ENCODE measurements at places on chromosomes 13 and 19.
A peak's percentile ranks its signal among the peaks of the same experiment; 100 is the strongest.

GRCh38 chr13:24269821-24270220, 39.6 kb upstream of the C1QTNF9 start:
- no peak for DNase-seq

DNA sequence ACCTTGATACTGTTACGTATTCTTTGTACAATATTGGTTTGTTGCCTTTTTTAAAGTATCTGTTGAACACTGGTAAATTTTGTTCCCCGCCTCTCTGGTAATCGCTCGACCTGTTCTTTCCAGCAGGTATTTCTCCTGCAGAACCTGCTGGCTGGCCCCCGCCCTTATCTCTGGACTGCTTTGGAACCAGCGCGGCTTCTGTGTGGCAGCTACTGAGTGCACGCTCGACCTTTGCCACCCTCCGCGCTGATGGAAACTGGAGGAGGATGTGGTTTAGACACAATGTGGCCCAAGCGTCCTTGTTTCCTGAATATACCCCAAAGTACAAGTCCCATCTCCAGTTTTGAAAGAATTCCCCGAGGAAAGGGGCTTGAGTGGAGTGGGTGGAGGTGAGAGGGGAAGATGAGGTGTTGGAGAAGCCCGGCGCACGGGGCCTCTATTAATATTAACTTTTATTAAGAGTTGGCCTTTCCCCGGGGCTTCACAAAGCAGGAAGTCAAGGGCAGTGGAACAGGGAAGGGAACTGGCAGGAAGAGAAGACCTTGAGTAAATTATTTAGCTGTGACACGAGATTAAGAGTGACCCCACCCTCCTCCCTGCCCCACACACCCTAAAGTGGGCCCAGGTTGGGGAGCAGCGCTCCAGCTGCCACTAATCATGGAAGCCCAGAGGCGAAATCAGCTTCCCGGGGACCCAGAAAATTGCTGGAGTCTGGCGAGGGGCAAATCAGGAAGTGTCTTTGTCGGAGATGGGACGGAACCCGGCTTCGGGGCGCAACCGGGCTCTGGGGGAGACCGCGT, 16.0 kb downstream of the CDX2 start:
- DNase-seq, result no peak

- DNase-seq, result no peak
These were observed 2776.3 kb downstream of the PCDH9 start for GRCh38 chr13:64453831-64454230.

DNA sequence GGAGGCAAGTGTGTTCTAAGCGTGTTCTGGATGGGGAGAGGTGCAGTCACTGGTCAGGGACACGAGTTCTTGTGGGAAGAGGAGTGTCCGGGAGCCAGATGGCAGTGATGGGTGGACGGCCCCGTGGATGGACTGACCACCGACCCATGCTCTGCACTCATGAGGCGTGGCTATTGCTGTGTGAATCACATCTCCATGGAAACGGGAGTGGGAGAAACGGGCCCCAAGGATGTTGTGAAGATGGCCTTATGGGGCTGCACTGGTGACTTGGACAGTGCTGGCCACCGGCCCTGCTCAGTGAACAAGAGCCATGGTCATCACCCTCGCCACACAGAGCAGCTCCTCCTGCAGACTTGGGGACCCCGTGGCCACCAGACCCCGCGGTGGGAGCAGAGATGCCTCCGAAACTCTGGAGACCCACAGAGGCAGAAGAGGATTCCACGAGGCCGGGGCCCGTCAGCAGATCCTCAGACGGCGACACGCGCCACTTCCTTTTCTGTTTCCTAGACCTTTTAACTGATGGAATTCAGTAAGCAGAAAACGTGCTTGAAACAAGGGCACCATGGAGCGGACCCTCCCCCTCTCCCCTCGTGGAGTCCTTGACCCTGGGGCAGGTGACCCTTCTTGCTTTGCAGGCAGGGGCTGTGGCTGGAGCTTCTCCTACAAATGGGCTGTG, 47.5 kb downstream of the GAS6 start:
- no peak for DNase-seq

GRCh38 chr13:102935896-102936321, 90.1 kb downstream of the ERCC5 start:
- no peak for DNase-seq

DNA sequence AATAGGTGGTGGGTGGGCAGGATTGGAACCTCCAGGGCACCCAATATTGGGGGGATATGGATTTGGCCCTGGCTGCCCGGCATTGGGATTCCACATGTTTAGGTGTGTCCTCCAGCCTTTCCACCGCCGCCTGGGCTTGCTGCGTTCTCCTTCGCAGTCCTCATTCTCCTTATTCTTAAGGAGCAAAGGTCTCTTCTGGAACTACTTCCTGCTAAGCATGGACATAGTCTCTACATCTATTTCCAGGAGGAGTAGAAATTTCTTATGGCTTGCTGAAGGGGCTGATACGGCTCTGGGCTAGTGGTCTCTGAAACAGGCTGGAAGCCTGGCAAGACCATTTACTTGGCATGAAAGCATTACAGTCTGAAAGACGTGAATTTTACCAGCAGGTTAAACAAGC, 9.2 kb upstream of the FCGBP start:
- DNase-seq, result no peak

GRCh38 chr19:1445932-1446712, 3.8 kb upstream of the APC2 start:
- no peak for DNase-seq

DNA sequence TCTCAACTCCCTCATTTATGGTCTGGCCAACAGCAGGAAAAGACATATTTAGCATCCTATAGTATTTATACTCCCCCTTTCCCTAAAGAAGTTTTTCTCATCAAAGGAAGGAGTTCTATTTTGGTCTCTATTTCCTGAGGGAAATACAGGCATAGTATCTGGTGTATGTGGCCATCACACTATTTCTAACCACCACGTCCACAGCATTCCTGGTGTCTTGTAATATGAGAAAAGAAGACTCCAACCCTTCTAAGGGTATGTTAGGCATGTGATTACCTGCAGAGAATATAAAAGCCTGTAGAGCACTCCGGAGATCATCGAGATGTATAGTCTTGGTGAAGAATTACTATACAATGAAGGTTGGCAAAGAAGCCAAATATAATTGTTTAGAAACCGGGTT, 137.4 kb downstream of the VWA8 start:
- DNase-seq, result no peak

GRCh38 chr19:9931629-9932028, 4.7 kb downstream of the OLFM2 start:
- no peak for DNase-seq

- no peak for DNase-seq
These were observed 1013.4 kb downstream of the PCDH9 start for GRCh38 chr13:66216728-66217127.

- DNase-seq, result no peak
These were observed 117.9 kb downstream of the ITGBL1 start for GRCh38 chr13:101570410-101570809.

GRCh38 chr13:79231887-79232286, 174.2 kb downstream of the RBM26 start:
- DNase-seq, result no peak

DNA sequence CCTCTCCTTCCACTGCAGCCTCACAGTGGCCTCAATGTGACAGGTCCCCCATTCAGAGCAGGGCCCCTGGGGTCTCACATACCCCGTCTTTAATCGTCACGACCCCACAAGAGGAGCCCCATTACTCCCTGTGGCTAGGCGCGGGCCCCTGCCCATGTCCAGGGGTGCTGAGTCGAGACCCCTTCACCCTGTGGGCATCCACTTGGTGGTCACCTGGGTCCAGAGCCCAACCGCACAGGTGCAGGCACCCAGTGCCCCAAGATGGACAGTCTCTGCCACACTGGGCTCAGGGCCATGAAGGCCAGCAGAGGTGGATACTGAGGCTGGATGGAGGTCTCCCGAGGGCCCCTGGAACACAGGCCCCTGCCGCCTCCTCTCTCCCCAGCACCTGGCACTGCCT, 3.0 kb downstream of the TMEM259 start:
- DNase-seq, result no peak

DNA sequence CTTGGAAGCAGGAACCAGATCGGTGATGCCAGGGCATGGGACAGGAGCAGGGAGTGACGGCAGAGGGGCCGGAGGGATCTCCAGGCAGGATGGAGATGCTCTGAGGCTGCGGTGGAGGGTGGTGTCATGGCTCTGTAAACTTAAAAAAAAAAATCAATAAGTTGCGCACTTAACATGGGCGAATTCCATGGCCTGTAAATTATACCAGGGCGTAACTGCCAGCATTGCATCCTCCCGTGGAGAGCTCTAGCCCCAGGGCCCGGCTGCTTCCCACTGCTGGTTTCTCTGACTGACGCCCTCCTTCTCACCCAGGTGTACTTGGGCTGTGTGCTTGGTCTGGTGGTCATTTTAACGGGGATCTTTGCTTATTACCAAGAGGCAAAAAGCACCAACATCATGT, 8.7 kb downstream of the ATP12A start:
- DNase-seq, result no peak

DNA sequence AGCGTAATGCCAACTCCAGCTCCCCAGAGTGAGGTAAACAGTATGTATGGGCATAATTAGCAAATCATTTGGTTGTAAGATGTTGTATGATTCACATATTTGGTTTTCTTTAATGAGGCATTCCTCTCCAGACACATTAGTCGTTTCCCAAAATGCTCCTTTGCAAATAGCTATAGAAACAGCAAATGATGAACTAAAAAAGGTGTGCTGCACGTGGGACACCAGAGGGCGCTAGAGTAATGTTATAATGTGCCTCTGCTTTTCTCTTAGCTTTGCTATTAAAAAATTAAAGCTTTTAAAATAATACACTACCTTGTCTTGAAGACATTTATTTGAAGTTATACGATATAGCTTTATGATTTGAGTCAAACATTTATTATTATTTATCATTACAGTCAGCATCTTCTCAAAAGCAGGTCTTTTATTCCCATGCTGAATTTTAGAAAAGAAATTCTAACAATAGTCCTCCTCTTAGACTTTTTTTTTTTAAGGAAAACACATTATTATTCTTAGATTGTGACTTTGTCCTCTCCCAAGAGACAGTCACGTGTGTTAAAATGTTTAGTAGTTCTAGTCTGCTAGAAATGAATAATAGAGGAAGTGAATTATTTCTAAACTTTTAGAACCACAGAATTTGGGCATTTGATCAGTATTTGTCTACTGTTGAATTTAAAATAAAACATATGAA, 121.6 kb upstream of the FRY start:
- DNase-seq, result peak; percentile 5

DNA sequence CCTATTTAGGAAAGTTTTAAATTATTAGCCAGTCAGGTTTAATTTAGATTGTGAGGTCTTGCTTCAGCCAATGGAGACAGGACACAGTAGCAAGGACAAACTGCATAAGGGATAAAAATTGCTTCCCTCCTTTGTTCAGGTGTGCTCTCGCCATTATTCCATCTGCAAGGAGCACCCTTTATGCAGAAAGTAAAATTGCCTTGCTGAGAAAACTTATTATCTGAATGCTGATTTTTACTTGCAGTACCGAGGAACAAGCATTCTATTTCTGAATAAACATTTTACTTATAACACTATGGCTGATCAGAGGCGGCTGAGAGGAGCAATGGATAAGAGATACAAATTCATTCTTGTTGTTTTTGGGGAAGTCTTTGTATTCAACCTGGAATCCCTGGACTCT, 8.0 kb downstream of the CYP4F22 start:
- DNase-seq, result no peak

GRCh38 chr13:39012608-39013007, 22.0 kb upstream of the STOML3 start:
- no peak for DNase-seq

DNA sequence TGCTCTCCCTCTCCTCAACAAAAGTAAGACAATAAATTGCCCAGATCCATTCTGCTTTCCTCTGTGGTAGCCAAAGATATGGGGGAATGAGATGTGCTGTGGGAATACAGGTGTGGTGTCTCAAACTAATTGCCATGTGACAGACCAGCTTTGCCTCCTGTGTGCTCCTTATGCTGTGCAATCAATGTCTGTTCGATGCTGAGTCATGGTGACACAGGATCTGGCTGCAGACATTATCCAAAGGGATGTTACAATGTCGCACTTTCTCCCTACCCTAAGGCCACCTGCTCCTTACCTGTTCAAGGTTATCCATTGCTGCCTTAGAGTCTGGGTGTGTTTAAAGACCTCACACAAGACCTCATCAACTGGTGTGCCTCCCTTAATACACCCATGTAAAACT, 32.5 kb downstream of the FGF14 start:
- DNase-seq, result no peak

- DNase-seq, result peak; percentile 45
These were observed at the start of gene MAP4K1 for GRCh38 chr19:38617764-38618589. MAP4K1 (minus strand) TSS chr19:38617953; CDS start chr19:38617895, 58 bp downstream.

DNA sequence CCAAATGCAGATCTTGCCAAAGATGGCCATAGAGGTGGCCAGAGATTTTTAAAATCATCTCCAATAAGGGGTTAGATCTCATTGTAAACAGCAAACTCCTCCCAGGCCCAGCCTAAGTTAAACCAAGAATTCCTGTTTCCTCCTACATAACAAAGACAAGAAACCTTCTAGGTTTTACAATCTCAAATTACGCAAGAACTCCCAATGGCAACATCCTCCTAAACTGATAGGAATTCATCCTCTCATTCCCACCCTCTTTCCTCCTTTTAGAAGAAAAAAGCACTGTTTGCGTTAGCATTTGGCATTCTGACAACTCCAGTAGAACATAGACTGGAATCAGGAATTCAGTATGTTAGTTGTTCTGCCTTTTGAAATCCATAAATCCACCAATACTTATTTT, 14.6 kb downstream of the PROSER1 start:
- no peak for DNase-seq

DNA sequence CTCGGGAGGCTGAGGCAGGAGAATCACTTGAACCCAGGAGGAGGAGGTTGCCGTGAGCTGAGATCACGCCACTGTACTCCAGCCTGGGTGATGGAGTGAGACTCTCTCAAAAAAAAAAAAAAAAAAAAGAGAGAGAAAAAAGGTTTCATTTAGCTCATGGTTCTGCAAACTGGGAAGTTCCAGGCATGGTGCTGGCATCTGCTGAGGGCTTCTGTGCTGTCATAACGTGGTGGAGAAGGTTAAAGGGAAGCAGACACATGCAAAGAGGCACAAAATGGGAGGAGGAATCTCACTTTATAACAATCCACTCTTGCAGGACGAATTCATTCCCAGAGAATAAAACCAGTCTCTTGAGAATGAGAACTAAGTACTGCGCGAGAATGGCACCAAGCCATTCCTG, 34.9 kb upstream of the SIAH3 start:
- no peak for DNase-seq

- no peak for DNase-seq
These were observed 64.8 kb upstream of the F7 start for GRCh38 chr13:113040597-113041292.

- DNase-seq, result no peak
These were observed 549.0 kb downstream of the KCTD12 start for GRCh38 chr13:76336889-76337844.
